ENCODE measurements at places on chromosomes 2 and 18.

- no peak for DNase-seq
Observed at GRCh38 chr18:79518683-79519128, 123.0 kb downstream of the NFATC1 start.

DNA sequence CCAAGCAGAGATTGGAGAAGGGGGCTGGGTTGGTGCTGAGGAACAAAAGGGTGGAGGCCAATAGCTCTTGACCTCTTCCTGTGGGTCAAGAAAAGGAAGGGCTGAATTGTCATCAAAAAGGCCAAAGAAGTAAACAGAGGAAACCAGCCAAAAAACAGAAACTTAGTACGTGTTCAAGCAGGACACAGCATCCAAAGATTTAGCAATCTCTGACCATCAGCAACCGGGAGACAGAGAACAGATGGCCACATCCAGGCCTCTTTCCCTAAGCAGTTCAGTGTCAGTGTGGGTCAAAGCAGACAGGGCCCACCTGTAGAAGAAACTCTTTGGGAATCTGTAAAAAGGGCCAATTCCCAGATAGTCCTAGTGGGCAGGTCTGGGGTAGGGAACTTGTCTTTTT, 2.9 kb downstream of the DNPEP start:
- no peak for DNase-seq

GRCh38 chr2:102424754-102425153, 1.8 kb downstream of the IL18RAP start:
- peak; percentile 67 for DNase-seq

- no peak for DNase-seq
Observed at GRCh38 chr2:240648155-240648649, 22.9 kb downstream of the GPR35 start.

DNA sequence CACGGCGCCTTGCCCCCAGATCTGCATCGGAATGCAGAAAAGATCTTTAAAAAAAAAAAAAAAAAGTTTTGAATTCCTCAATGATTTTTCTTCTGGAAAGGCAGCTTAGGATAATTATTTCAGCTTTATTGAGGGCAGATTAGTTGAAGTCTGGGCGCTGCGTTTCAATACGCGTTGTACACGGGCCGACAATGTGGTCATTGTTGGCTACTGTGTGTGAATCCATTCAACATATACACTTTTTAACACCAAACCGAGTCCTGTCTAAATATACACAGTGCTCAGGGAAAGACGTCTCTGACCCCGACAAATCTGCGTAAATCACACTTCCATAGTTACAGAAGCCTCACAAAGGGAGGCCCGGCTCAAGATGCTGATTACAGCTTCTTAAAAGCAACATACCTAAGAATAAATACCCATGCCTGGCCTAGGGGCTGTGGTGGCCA, 1.4 kb upstream of the SIX3 start:
- no peak for DNase-seq

- peak; percentile 34 for DNase-seq
Observed at GRCh38 chr2:85545780-85546240, 6.8 kb downstream of the MAT2A start.

- no peak for DNase-seq
Observed at GRCh38 chr2:215749092-215749957, 264.0 kb downstream of the MREG start.

DNA sequence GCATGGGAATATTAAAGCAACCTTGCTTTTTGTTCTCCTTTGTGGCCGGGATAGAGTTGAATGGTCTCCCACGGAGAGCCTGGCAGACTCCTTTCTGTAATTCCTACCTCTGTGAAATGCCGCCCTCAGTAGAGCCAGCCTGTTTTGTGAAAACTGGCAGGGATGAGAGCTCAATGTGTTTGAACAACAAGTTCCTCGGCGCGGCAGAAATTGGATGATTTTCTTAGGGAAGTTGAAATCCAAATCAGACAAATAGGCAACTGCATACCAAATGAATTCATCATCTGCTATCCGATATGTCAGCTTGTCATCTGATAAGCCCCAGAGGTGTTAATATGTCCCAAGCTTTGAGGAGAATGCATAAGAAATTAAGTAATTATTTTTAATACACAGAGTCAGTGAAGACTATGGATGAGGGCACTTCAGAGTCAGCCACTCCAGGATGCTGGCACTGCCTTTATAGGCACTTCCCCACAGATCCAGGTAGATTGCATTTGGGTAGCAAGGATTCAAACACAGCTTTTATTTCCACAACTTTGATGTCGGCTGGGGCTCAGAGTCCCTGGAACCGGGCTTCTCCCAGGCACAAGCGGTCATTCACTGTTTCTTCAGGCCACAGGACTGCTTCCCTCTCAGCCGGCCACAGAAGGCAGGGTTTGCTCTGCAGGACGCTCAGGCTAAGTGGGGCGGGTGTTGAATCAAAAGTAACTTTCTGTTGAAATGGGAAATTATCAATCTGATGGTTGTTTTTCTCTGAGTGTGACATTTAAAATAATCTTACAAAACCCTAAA, 82.8 kb upstream of the REV1 start:
- no peak for DNase-seq

- DNase-seq: no peak
Observed at GRCh38 chr2:7358865-7359447, 441.7 kb downstream of the RNF144A start.

GRCh38 chr2:162073888-162074631, at the start of gene DPP4:
Gene DPP4, minus strand, starts transcription at chr2:162074215. Its CDS starts 234 bp downstream, at chr2:162073981.
- DNase-seq: peak; percentile 65

DNA sequence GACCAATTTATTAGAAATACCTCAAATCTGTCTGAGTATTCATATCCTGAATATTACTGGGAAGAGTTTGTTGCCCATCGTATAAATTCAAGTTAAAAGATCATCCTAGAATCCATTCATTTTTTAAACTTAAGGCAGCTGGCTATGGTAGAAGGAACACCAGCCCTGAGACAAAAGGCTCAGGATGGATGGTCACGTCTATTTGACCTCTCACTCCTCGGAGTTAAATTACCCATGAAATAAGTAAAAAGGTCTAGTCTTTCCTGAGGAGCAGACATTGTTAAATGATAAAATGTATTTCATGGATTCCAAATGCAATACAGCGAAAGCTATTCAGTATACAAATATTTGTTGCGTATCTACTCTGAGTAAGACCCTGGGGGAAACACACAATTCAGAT, 826.0 kb upstream of the LRATD1 start:
- DNase-seq: no peak

- no peak for DNase-seq
Observed at GRCh38 chr2:55107436-55107835, 57.2 kb upstream of the RTN4 start.

- no peak for DNase-seq
Observed at GRCh38 chr2:78780864-78781583, 244.5 kb upstream of the REG3G start.

- peak; percentile 17 for DNase-seq
Observed at GRCh38 chr2:7031547-7032245, 114.5 kb downstream of the RNF144A start.

- DNase-seq: peak; percentile 74
Observed at GRCh38 chr2:95115418-95115817, 6.2 kb downstream of the MRPS5 start.

GRCh38 chr2:46487667-46488335, 8.4 kb downstream of the TMEM247 start:
- DNase-seq: no peak

- no peak for DNase-seq
Observed at GRCh38 chr18:27899893-27900292, 277.0 kb downstream of the CDH2 start.

- peak; percentile 87 for DNase-seq
Observed at GRCh38 chr2:157492189-157492773, 48.4 kb upstream of the CYTIP start.

- DNase-seq: no peak
Observed at GRCh38 chr2:145043399-145043834, 523.5 kb upstream of the ZEB2 start.

DNA sequence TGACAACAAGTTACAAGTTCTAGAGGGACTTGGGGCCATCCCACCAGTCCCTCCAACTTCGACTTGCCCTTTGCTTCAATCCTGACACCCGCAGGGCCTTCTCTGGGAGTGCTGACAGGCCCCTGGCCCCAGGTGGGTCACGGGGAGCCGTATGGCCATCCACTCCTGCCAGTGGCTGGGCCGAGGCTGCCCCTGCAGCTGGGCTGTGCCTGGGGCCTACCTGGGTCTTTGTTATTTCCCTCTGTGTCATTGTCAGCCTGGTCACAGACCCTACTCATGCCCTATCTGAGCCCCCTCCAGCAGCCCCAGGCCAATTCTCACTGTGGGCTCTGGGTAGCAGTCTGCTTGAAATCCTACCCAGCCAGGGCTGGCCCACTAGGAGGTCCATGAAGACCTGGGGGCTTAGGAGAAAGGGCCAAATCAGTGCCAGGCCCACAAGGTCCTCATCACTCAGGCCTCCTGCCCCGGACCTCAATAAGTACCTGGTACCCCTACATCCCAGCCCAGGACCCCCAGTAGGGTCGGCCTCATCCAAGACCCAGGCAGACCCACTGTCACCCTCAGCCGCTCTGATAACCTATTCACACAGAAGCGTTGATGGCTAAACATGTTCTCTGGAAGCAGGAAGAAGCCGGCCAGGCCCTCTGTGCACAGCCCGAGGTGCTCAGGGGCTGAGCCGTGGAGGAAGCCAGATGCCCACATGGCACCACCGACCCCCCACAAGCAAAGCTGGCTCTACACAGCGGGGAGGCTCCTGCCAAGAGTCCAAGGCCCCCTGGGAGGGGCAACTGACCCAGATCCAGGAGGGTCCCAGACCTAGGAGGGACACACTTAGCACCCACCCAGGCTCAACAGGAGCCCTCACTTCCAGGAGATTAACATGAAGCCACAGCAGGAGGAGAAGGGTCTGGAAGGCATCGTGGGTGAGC, 57.7 kb downstream of the BIN1 start:
- no peak for DNase-seq

DNA sequence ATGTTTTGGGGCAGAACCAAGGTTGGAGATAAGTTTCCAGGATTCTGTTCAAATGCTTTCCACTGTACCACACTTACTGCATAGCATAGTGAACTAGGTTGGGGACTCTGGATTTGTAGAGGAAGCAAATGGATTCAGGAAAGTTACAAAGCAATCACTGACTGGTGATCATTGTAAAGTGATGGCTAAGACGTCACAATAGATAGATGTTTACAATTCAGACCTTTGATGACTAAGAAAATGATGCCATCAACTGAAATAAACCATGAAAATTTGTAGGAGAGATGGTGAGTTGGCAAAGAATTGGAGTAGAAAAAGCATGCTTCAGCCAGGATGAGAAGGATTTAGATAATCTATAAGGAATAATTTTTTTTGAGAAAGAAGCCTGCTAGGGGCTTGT, 178.0 kb downstream of the UBE2E3 start:
- DNase-seq: no peak

DNA sequence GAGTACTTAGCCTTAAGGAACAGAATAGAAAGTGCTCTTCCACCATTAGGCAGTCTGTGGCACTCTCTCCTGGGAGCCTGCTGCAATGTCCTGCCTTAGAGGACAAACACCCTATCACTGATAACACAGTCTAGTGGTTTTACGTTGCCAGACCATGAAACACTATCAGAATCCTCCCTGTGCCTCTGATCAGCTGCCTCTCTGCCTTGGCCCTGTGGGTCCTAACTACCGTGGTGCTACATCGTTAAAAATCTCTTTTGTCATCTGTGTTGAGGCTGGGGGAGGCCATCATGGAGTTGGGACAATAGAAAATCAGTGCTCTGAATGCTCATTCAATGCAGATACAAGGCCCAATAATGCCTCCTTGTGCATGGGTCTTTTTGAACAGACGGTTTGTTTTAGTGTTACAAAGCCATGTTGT, 11.9 kb upstream of the APCDD1 start:
- DNase-seq: no peak

DNA sequence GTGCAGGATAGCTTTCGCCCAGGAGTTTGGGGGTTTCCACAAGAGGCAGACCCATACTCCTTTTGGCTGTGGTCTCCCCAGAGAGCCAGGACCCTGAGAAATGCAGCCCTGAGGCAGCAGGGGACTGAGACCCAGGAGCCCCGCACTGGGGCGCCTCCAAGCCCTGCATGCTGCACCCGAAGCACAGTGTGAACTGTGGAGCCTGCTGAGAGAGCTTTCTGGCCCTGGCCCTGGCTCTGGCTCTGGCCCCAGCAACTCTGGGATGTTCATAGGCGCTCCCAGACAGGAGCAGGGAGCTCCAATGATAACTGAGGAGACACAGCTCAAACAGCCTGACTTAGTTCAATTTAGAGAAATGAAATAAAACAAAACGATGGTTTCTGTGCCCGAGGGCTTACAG, 96.4 kb upstream of the TEX51 start:
- DNase-seq: no peak

- DNase-seq: peak; percentile 85
Observed at GRCh38 chr2:65299246-65299645, 71.6 kb downstream of the ACTR2 start.

GRCh38 chr18:45282101-45282812, 333.0 kb upstream of the SLC14A2 start:
- no peak for DNase-seq
